ENCODE measurements at places on chromosomes 3 and 15. TPM values are rescaled to one million over a fixed set of nuclear protein-coding genes. Genes with fewer than 3 reads are reported as not detected.

CYP1A1 gene
- 6.0 TPM for total RNA-seq

MEGF11 gene
- not detected for total RNA-seq

PPP1R14D gene
- not detected for total RNA-seq

HRG gene
- total RNA-seq = not detected

ZBBX gene
- not detected for total RNA-seq

NR2F2 gene
- total RNA-seq = not detected

SLC28A1 gene
- total RNA-seq = not detected

ATP13A4 gene
- total RNA-seq = 1.4 TPM

ANKUB1 gene
- total RNA-seq = not detected
